Tibial nerve (tissue), 4 donors: ENCODE measurements at places on chromosomes 2 and 18.

- DNase-seq: no peak
These were observed 108.8 kb downstream of the SPHKAP start for GRCh38 chr2:228072669-228073068.

- DNase-seq: no peak
These were observed 155.8 kb upstream of the TANK start for GRCh38 chr2:161004379-161004778.

GRCh38 chr2:50126845-50127244 is 905.1 kb downstream of the NRXN1 start:
- DNase-seq: no peak

DNA sequence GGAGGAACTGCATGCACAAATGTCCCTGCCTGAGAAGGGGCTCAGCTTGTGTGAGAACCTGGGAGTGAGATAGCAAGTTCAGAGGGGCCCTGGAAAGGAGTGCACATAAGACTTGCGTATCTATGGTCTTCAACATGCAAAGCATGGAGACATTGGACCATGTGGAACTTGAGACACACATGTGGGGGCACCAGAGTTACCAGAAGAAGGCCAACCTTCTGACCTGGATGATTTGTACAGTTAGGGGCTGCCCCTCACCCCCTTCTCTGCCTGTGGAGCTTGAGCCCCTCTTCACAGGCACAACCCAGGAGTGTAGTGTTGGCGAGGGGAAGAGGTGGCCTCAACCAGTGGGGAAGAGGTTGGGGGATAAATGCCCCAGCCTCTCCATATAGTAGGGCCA is 165.0 kb upstream of the ARL4C start:
- no peak for DNase-seq

- no peak for DNase-seq
These were observed 4.4 kb upstream of the CACNB4 start for GRCh38 chr2:152103271-152103670.

GRCh38 chr18:46237891-46238290 is 133.7 kb downstream of the HAUS1 start:
- DNase-seq: no peak

DNA sequence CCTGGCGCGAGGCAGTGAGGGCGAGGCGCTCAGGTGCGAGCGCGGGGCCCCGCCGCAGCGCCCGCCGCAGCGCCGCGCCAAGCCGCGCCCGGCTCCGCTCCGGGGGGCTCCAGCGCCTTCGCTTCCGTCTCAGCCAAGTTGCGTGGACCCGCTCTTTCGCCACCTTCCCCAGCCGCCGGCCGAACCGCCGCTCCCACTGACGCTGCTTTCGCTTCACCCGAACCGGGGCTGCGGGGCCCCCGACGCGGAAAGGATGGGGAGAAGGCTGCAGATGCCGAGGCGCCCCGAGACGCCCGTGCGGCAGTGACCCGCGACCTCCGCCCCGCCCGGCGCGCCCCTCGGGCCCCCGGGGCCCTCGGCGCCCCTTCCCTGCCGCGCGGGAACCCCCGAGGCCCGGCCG is 328 bp upstream of the INHBB start:
- no peak for DNase-seq

GRCh38 chr2:108612514-108613183 is 78.4 kb downstream of the LIMS1 start:
- no peak for DNase-seq

DNA sequence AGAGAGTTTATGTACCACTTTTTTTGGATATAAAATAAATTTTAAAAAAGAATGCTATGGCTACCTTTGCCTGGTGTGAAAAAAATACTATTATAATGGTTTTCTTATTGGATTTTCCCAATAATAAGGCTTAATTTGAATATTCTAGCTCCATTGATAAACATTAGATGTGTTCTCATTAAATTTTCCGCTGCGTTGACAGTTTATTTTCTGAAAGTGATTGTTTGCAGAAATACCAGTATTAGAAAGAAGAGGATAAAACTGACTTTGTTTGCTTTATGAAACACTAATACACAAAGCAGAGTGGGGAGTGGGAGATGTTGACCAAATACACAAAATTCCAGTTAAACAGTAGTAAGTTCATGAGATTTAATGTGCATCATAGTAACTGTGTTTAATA is 433.3 kb upstream of the TMEFF2 start:
- DNase-seq: no peak

DNA sequence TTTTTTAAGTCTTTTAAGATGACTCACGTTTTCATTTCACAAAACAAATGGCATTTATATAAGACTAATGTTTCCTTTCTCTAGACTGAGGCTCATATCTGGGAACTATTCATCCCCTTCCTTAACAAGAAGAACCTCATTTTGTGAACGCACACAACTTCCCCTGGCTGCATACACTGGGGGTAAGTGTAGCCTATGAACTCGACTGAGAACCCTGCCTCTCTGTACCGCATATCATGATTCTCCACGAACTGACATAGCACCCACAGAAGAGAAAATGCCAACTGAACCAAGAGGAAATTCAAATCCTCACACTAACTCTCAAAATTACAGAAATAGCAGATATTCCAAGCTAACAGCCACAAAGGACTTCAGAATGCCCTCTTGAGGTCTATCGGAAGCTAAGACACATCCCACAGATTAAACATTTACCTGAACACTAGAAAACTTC is 236.7 kb downstream of the TCF4 start:
- no peak for DNase-seq

- no peak for DNase-seq
These were observed 181.1 kb upstream of the COPS8 start for GRCh38 chr2:236904389-236905263.

DNA sequence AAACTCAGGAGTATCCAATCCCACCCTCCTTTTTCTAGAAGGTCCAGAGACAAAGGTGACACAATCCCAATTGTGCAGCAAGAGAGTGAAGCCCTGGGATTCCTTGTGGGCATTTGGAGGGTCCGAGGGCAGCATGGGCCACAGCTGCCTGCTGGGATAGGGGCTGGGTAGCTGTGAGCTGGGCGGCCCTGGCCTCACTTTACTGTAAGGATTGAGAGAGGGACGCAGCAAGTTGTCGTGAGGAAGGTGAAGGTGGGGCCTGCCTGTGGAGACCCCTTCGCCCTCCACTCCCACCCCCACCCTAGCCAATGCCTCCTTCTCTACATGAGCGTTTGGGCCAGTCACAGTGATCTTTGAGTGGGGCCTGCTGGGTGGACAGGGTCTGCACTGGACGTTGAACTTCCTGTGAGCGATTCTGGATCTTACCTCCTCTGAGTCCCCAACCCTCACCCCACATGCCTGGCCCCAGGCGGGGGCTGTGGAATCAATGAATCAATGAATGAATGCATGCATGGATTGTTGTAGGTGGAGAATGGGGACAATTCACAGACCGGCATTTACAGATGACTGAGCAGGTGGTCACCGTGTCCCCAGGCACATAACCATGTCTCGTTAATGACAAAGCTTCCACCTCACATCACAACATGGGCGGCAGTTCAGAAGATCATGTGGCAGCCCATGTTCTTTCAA is 107.2 kb downstream of the INHBB start:
- no peak for DNase-seq

DNA sequence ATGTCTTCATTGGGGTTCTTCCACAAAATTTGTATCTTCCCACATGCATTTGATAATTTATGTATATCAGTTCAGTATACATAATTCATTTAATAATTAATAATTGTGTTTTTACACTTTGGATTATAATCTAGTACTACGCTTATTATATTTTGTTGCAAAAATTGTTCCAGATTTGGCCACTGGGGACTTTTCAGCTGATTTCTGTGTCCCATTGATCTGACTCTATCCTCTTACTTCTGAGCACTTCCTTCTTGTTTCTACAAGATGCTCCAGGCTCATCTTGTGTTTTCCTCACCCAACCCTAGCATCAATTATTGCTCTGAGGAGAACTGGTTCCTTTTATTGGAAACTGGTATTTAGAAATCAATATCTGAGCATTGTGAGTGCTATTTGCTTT is 215.3 kb upstream of the CDH19 start:
- no peak for DNase-seq

GRCh38 chr18:5395860-5396448 is 100.4 kb upstream of the ZBTB14 start:
- no peak for DNase-seq

GRCh38 chr18:6633310-6633709 is 96.2 kb upstream of the ARHGAP28 start:
- no peak for DNase-seq

DNA sequence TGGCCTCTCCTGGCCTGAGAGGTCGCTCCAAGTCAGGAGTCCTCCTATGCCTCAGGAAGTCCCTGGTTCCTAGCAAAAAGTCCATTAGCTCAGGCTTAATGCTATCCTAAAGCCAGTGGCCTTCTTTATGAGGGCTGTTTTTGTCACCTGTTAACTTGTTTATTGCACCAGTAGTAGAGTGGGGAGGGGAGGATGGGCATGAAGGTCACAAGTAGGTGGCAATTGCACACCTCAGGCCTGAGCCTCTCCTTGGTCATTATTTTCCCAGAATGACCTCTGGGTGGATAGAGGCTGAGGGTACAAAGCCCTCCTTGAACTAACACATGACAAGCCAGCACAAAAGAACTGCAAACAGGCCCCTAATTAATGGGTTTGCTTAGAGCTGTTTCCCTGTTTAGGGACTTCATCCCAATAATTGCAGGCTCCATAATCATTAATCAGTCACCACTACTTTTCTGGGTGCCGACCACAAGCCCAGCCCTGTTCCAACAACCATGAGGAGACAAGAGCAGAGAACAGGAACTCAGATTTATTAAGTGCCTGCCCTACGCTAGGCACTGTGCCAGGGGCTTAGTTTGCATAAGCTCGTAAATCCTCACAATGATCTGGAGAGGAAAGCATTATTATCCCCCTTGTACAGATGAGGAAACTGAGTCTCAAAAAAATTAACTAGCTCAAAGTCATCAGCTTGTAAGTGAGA is 123.0 kb upstream of the PKDCC start:
- no peak for DNase-seq

DNA sequence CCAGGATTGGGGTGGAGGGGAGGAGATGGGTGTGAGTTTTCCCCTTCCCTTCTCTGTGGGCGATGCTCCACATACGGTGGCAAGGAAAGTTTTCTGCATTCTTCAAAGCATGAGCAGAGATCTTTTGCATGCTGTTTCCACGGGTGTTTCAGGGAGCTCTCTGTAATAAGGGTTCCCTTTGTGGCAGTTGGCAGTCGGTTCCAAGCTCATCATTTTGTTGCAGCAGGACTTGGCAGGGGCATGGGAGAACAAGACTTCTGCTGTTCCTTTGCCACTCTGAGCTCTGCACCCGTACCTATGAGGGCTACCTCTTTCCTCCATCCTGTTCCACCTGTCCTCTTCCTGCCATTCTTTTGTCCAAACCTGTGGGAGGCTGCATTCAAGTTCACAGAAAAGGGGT is 71.3 kb upstream of the SPRED2 start:
- DNase-seq: no peak

- DNase-seq: no peak
These were observed 244.7 kb downstream of the NBAS start for GRCh38 chr2:15316370-15316814.

GRCh38 chr18:41965634-41966255 is 10.7 kb downstream of the PIK3C3 start:
- no peak for DNase-seq

GRCh38 chr2:213251618-213252017 is 32.6 kb upstream of the SPAG16 start:
- no peak for DNase-seq

DNA sequence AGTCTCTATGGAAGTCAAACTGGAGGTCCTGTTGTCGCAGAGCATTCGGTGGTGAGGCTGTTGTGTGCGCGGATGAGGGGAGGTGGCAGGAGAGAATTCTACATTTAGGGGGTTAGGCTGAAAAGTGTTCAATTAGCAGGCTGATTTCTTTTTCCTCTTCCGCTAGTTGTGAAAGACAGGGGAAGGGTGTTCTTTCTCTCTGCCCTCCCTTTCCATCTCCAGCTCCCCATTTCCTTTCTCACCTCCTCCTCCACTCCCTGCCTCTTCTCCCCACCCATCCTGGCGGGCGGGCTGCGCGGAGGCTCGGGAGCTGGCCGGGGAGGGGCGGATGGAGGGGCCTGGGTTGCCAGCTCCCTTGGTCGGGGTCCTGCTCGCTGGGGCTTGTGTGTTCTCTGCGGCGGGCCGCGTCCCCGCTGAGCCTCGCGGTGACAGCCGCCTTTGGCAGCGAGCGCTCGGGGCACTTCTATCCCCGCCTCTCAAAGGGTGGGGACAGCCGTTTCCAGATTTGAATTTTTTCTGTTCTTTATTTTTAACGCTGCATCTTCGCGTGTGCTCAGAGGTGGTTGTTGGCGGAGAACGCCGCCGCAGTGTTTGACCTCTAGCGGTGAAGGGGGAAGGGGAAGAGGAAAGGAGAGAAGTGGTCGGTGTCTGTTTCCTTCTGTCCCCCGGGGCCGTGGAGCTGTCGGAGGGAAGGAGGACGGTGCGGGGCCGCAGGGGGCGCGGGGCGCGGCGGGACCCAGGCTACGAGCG is 3.6 kb downstream of the SOX11 start:
- no peak for DNase-seq

- no peak for DNase-seq
These were observed 288.8 kb upstream of the SIX3 start for GRCh38 chr2:44652701-44653100.

DNA sequence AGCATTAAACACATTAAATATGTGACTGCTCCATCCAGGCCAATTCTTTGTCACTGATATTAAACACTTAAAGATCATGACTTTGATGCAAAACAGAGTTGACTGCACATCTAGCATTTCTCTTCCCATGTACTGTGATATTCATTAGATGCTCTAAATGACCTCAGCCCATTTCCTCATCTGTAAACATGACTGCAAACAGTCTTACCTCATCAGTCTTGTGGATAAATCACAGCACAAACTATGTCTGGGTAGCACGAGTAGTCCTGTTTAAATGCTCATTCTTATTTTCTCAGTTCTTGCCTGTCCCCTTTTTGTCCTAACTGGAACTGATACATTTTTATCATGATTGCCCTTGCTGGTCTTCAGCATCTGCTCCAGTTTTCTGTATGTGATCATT is 1974.8 kb upstream of the LRRTM1 start:
- DNase-seq: no peak

DNA sequence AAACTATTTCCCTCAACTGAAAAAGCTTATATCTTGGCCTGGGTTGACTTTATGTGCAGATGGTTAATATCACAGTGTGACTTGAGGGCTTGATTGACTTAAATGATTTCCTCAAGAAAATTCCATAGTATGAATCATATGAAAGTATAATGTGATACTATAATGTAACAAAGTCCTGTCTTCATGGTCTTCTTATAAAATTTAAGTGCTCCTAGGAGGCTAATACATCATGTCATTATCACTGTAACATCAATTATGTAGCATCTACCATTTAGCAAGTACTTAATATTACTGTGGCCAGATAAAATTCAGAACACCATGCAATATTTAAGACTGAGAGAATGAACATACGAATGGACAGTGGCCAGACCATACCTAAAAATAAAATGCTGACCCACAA is 276.1 kb downstream of the RIT2 start:
- DNase-seq: no peak
